ENCODE measurements at places on chromosomes 3 and 15.

DNA sequence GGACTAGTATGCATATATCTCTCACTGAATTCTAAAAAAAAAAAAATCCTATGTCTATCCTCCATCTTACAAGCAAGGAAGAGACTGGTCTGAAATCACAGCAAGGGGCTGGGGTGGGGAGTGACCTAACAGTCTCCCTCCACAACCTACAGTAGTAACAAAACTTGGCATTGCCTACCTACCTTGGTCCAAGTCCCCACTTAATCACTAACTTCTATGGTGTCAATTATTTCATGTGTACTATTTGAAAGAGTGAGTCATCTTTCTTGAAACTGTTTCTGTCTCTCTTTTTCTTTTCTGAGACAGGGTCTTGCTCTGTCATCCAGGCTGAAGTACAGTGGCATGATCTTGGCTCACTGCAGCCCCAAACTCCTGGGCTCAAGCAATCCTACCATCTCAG, 36.8 kb downstream of the CHAC1 start:
- DNase-seq: no peak

- no peak for DNase-seq
Observed at GRCh38 chr15:69074001-69074842, 59.7 kb downstream of the NOX5 start.

DNA sequence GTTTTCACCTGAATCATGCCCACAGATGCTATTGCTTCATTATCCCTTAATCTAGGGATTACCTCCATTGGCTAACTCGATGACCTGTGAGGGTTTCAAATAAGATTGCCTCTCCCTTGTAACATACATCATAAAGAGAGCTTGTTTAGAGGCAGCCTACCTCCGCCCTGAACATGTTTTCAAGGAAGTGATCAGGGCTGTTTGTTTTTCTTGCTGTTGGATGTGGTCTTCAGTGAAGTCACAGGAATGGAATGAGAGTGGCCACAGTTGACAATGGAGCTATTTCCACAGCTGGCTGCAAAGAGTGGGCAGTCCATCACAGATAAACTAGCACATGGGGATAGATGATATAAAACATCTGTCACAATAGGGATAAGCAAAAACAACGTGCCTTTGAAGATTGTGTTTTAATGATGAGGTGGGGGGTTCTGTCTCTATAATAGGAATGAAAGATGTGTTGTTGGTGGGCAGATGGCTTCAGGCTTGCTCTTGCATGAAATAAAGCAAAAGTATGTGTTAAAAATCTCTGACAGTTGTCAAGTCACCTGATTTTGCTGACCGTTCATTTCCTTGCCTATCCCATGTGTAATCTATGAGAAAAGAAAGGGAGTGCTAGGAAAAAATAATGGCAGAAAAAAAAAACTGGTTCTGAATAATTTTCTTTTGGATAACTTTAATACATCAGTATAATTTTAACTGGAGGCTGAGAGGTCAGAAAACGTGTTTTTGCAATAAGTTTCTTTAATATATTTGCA, 642.3 kb downstream of the RBMS3 start:
- DNase-seq: no peak

DNA sequence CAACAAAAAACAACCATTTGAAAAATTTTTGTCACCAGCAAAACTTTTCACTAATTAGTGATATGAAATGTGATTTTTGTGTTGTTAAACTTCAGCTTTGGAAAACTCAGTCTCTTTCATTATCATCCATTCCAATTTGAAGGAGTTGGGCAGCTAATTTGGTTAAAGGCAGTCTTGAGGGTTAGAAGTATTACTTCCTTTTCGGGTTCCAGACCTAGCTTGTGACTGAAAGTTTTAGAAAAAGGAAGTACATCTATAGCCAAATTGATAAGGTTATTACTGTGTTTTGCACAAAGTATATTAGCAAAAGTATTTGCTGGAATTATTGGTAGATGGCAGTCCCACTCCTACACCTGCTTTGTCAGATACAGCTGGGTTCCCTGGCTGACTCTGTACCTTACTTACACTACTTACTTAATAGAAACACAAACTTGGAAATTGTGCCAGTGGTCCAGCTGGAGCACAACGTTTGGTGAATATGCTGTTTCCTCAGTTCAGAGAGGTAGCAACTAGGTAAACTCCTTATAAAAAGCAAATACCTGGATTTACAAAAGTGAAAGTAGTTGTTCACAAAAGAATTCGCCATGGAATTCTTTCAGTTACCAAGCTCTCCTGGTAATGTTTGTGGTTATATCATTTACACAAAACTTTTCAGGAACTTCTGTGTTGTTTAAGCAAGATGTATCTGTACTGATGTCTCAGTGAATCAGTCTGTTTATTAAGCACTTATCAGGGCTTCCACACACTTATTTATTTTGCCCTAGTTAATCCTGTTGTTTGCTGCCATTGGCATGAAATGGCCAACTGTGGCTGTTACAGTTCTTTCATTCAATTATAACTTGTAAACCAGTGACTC, 31.6 kb downstream of the TIPARP start:
- no peak for DNase-seq

DNA sequence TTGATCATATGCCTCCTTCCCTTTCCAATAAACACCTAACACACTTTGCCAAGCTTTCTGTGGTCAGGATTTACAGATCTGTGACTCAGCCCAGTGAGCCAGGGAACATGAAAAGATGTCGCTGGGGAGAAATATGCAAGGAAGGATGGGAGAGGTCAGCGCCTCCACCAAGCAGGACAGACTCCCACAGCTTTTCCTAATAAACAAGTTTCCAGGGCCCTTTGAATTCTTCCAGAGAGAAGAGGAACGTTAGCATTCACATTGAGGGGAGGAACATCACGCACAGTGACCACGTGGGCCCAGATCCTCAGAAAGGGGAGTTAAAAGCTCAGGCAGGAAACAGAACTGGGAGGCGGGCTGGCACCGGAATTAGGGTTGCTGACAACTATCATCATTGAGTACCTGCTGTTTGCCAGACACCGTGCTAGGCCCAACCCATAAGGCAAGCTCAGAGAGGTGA, 33.3 kb upstream of the MRPS22 start:
- DNase-seq: no peak

DNA sequence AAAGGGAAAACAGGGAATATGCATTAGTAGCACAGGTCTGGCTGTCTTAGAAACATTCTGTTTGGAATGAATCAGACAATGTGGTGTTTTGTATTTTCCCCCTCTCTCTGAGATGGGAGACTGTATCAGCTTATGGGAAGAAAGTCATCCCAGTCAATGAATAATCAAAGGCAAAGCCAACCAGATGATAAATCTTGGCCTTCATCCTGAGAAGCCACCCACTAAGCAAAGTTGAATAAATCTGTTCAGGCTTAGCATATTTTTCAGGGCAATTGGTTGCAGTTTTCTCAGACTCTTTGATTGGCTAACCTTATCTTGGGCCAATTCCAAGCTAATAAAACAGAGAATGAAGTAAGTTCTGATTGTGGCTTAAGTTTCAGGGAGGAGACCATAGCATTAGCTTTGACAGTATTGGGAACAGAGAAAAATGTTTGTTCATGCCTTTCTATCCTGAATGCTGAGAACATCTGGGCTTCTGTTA, 63.6 kb upstream of the ARL8B start:
- DNase-seq: no peak

GRCh38 chr15:96477227-96477626, 146.7 kb downstream of the NR2F2 start:
- DNase-seq: no peak

DNA sequence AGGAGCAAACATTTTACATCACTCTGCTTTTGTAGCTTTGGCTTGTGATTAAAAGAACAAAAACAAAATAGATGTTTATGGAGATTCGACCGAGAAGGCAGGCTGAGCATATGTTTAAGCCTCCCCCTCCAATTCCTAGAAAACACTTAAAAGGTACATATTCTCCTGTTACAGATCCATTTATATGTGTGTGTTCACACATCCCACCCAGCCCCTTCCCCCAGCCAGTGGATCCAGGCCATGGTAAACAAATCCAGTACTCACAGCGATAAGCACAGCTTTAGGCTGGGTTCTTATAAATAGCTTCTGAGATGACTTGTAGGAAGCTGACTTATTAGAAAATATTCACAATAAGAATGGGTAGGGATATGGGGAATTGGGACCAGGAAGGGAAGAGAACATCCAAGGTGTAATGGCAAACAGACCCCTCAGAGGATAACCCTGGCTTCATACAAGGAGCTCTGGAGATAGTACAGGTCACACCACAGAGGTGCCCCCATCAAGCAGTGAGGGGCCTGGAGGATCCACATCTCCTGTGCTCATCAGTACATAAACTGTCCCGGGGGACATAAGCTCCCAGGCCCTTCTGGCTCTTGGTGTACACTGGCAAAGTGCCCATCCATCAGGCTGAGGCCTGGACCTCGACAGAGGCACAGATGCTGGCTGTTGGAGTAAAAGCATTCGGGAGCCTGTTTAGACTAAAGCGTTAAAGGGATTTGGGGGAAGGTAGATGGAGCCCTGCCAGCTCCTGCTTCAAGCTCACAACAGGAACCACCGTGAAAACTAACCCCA, 70.0 kb upstream of the UBE2E1 start:
- DNase-seq: no peak

- DNase-seq: peak; percentile 48
Observed at GRCh38 chr3:152258448-152259393, 10.0 kb upstream of the MBNL1 start.

- DNase-seq: no peak
Observed at GRCh38 chr3:39754549-39754948, 54.9 kb upstream of the MYRIP start.
